Muscle of leg (tissue), 16 donors: ENCODE measurements at places on chromosomes 11 and 22.

DNA sequence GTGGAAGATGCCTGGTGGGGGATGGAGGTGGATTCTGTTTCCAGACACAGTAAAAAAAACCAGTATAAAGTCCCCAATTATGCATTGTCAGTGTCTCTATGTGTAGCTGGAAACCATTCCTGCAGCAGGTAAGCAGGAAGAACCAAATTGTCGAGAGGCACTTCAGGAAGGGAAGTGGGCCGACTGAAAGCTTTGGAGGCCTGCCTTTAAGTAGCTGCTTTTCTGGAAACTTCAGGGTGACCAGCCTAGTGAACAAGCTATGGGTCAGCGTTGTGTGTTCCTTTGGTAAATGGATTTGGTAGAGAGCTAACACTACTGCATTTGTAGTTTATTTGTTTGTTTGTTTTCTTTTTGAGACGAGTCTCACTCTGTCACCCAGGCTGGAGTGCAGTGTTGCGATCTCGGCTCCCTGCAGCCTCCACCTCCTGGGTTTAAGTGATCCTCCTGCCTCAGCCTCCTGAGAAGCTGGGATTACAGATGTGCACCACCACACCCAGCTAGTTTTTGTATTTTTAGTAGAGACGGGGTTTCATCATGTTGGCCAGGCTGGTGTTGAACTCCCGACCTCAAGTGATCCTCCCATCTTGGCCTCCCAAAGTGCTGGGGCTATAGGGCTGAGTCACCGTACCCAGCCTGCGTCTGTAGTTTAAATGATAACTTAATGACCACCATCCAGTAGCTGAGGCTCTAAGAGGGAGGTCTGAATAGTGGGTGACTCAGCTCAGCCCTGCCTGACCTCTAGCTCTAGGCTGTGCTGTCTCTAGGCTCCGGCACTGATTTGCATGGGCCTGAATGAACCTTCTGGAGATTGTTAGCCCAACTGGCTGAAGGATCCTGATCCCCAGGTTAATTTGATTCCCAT is 12.8 kb downstream of the PTPRJ start:
- DNase-seq: no peak

DNA sequence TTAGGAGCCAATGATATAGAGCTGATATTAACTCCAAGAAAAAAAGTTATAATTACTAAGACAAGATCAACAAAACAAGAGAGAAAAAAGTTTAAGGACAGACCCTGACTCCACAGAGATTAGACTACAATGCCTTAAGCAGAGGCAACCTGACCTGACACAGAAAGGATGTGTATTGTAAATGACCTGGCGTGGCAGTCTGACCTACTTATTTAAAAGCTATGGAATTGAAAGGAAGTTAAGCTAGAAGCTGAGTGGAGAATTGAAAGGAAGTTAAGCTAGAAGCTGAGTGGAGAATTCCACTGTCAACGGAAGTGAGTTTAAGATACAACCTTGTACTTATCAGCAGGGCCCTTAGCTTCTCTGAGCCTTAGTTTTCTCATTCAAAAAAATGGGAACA is 885.4 kb downstream of the OPCML start:
- DNase-seq: peak; percentile 13

- DNase-seq: no peak
These were observed 54.7 kb upstream of the PRDM11 start for GRCh38 chr11:45091563-45092403.

DNA sequence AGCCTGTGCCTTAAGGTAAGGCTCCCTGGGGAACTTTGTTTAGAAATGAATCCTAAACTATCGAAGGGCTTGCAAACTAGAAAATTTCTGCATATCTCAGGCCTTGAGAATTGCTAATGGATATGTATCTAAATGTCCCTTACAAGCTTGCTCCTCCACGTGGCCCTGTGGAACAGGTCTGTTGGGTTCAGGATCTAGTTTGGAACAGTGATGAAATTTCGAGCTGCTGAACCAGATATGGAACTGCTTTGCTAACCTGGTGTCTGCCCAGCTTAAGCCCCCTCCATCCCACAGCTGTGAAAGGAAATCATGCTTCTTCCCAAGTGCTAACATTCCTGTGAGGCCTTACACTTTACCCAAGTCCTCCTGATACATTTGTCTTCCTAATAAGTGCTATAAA is 11.6 kb downstream of the SREBF2 start:
- DNase-seq: no peak

- no peak for DNase-seq
These were observed 34.1 kb downstream of the CD44 start for GRCh38 chr11:35173011-35173511.

- DNase-seq: no peak
These were observed 13.8 kb downstream of the PRRG4 start for GRCh38 chr11:32843544-32843943.

GRCh38 chr11:103939694-103940093 is 96.7 kb upstream of the DDI1 start:
- DNase-seq: no peak

DNA sequence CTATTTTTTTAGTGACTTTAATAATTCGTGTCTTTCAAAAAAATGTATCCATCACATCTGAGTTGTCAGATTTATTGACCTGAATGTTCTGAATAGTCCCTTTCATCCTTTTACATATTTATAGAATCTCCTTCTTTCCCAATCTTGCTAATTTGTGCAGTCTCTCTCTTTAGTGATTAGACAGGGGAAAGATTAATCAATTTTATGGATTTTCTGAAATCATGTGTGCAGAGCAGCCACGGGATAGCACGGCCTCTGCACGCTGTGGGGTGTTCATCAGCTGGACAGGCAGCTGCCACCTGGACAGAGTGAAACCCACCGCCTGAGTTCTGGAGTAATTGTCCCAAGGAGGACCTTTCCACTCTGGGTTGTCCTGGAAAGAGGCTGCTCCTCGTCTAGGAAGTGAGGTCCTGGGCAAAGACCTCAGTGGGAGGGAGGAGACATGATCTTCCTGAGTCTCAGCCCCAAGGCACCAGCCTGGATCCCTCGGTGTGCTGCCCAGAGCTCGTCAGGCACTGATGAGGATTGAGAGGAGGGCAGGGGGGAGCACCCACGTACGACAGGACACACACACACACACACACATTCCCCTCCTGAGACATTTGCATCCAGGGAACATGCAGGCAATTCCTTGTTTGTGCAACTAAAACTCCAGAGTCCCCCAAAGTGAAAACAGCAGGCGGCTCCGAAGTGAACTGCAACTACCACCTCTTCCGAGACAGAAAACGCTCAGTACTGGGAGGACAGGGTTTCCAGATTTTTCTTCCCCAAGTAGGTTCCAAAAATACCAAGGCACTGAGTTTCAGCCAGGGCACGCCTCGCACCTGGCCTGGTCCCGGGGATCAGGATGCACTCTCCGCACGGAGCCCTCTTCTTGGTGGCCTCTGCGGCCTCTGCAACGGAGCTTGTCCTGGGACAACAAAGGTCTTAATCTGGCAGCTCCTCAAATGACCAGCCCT is 22.5 kb upstream of the KRTAP5-6 start:
- DNase-seq: peak; percentile 76

- peak; percentile 95 for DNase-seq
These were observed at the start of gene EIF4ENIF1 for GRCh38 chr22:31489632-31490495. Gene EIF4ENIF1, minus strand, starts transcription at chr22:31489842. Its CDS starts 1,124 bp downstream, at chr22:31488718.

GRCh38 chr11:114059984-114060391 is 477 bp downstream of the ZBTB16 start:
- DNase-seq: no peak

DNA sequence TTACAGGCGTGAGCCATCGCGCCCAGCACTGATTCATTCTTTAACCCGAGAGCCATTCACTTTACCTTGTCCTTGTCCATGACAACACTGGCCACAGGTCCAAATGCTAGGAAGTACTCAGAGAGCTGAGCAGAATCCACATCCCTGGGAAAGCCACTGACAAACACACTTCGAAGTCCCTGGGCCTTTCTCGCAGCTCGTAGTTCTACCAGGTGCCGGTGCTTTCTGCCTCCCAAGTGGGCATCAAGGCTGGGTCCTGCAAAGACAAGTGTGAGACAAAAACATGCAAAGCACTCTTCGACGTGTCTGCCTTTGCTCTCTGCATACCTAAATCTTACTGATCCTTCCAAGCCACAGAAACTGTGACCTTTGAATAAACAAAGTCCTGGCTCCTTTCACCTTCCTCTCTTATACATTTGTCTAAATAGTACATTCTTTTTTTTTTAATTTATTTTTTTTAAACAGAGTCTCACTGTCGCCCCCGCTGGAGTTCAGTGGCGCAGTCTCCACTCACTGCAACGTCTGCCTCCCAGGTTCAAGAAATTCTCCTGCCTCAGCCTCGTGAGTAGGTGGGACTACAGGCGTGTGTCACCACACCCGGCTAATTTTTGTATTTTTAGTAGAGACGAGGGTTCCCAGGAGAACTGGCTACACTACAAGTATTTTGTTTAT is 2.2 kb downstream of the TUT1 start:
- no peak for DNase-seq

DNA sequence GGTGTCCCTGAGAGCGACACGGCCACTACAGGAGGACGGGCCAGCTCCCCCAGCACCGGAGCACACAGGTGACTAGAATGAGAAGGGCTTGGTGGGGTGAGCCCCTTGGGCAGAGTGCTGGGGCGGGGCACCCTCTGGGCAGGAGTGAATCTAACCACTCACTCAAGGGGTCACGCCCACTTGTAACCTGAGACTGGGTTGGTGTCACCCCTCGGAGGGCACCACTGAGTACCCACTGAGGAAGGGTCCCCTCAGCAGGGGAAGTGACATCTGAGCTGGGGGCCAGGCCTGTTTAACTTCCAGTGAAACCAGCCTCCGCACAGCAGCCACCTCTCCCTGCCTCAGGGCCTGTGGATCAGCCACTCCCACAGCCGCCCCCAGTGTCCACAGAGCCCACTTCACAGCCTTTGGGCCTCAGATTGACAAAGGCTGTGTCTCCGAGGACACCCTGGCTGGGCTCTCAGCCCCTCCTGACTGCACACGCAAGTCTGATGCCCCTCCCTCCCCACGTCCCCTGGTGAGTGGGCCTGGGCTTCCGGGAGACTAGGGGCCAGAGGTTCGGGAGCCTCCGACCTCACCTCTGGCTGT is 5.6 kb downstream of the GATD1 start:
- no peak for DNase-seq

- DNase-seq: no peak
These were observed 408.7 kb downstream of the LRRC4C start for GRCh38 chr11:41050791-41051190.

DNA sequence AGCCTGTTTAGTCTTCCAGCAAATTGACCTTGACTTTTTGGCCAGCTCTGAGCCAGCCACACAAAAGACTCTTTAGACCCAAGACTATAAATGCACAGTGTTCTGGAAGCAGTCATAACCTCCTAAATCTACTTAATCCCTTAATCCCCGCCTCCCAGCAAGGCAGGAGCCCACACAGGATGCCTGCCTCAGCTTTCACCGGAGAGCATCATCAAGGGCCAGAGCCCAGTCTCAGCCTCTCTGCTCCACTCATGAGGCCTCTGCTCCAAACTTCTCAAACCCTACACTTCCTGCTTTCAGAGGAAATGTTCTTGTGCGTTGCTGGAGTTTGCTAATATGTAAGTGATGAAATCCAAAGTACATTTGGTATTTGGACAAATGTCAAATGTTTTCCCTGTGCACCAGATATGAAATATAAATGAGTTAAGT is 57.9 kb upstream of the FSHB start:
- peak; percentile 69 for DNase-seq

- DNase-seq: no peak
These were observed 37.3 kb downstream of the C11orf96 start for GRCh38 chr11:43979571-43980219.

DNA sequence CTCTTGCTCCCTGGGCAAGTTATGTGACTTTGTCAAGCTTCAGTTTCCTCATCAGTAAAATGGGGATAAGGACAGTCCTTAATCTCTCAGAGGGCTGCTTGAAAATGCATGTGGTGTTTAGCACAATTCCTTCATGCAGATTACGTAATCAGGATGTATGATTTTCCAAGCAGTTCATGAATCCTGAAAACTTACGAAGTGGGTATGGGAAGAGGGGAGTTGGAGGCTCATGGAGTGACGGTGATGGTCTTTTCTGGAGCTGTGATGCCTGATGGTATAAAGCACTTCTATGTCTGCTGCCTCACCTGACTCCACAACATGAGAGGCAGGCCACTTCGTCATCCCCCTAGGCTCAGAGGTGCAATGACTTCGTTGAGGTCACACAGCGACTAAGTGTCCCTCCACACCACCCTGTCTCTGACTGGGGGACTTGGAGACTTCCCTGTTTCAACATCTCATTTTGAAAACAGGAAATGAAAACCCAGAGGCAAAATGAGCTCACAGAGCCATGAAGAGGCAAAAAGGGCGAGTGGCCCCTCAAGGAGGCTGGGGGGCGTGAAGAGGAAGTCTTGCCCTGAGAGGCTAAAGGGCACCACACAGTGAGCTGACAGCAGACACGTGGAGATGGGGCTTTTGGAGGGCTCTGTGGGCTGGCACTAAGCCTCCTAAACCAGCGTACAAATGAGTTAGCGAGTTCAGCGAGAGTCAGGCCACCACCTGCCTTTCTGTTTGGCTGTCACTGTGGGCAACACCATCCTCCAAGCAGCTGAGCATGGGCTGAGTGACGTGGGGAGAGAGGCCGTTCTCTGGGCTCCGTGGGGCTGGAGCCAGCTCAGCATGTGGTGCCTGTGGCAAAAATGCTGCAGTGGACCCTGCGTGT is 10.1 kb downstream of the MCM5 start:
- peak; percentile 74 for DNase-seq

GRCh38 chr11:93736129-93736528 is 5.2 kb downstream of the TAF1D start:
- no peak for DNase-seq

DNA sequence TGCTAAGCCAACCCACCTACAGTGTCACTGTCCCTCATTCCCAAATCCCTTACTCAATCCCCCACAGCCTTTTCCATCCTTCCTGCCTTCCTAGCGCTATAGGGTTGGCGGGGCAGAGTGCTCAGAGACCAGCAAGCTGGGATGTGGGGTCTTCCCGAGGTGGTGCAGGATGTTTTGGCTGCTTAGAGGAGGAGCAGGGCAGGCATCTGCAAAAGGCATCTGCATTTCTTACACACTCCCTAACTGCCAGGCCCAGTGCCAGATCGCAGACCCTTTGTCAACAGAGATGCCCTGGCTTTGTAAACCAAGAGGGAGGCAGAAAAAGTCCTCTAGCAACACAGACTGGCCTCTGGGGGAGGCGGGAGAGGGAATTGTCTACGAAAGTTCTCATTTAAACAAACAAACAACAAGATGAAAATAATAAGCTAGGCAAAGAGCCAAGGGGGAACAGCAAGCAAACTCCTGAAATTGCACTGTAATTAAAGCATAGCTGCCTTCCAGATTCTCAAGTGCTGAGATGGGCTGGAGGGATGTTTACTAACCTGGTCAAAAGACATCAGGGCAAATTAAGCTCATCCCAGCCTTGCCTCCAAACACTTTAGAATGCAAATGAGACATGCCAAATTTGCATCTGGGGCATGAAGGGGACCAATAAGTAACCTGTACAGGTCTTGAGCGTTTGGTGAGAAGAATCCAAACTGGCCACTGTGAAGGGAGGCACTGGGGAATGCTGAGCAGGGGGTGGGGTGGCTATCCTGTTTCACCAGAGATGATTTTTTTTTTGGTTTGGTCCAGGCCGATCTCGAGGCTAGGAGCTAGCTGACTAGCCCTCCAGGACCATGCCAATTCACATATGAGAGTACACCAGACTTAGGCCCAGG is 38.1 kb upstream of the ADA2 start:
- peak; percentile 67 for DNase-seq
